ENCODE measurements at places on chromosomes 1 and 21. TPM values are rescaled to one million over a fixed set of nuclear protein-coding genes. Genes with fewer than 3 reads are reported as not detected.
A peak's percentile ranks its signal among the peaks of the same experiment; 100 is the strongest.

DNA sequence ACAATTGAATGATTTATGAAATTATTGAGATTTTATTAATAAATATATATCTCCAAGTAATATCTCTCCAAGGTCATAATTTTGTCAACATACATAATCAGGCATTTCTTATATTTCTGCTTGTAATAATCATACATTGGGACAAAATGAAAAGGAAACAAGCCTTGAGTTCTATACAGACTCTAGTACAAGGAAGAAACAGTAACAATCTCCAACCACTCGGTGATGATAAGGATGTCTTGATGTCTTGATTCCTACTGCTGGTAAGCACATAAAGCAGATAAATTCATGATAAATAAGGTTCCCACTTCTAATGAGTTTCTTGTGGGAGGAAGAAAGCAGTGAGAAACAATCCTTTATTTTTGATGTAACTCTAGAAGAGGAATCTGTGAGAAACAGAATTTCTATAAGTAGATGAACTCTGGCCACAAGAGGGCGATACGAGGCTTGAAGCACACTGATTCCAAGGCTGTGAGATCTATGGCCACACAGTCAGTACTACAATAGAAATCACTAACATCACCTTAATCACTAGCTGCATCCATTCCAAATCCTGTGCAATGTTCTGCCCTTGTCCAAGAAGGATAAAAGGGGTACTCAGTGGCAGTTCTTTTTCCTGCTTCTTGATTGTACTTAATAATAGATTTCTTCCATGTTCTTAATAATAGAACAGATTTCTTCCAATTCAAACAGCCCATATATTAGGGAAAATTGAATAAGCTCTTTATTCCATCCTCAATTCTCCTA lies 41.4 kb upstream of the LRRC8B start:
- no peaks in the 10 kb centered on the region for H3K4me1 ChIP-seq
- no peaks in the 10 kb centered on the region for H3K27me3 ChIP-seq
- peaks cover 2% of the 10 kb centered on the region for H3K36me3 ChIP-seq
- peak; percentile 78 for DNase-seq
- no peak overlapping the region for H3K4me3 ChIP-seq
- no peak overlapping the region for H3K27ac ChIP-seq

DNA sequence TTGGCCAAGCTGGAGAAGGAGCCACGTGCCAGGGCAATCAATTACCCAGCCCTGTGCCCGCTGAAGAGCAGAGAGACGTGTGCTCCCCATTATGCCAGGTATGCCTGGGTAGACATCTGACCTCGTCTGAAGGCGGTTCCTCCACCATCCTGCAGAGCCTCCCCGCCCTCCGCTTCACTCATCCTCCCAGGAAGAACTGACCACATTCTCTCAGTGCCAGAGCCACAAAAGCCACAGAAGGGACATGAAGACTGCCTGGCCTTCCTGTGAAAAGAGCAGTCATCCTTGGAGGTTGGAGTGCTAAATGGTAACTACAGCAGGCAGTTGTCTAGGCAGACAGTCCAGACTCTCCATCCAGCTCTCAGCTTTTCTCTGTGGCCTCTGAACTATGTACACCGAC lies 12.0 kb downstream of the SYT2 start:
- no peak overlapping the region for H3K27ac ChIP-seq
- H3K36me3 ChIP-seq: no peaks in the 10 kb centered on the region
- no peaks in the 10 kb centered on the region for H3K4me1 ChIP-seq
- H3K4me3 ChIP-seq: no peak overlapping the region
- peaks cover 68% of the 10 kb centered on the region for H3K27me3 ChIP-seq

DNA sequence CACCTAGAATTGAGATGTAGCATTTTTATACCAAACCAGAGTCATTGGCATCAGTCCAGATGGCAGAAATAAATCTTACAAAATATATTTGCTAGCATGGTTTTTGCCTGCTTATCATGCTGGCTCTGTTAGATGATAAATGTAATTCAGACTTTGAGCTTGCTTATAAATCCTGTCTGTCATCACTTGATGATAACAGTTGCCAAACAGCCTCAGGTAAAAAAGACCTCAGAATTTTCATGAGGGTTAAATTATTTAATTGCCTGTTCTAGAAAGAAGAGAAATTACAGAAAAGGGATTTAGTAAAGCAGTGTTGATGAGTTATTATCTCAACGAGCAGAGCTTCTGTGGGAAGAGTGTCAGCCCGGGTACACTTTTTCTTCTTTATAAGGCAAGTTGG lies 83.3 kb downstream of the FNBP1L start:
- no peaks in the 10 kb centered on the region for H3K4me1 ChIP-seq
- H3K36me3 ChIP-seq: peaks cover 20% of the 10 kb centered on the region
- no peak for DNase-seq
- no peaks in the 10 kb centered on the region for H3K27me3 ChIP-seq
- H3K4me3 ChIP-seq: no peak overlapping the region

DNA sequence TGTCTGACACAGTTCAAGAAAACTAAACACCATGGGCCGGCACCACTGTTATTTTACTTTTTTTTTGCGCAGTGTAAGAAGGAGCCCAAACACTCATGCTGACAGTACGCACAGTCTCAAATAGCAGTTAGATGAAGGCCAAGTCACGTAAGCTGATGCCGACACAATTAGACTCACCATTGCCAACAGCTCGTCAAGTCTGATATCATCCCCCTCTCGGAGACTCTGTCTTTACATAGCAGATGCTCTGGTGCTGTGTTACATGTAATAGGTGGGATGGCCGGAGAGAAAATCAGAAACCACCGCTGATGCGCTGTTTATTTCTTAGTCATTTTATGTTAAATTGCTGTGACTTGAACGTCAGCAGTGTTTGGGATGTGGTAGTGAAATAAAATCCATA lies 49.3 kb downstream of the TGFB2 start:
- DNase-seq: no peak
- H3K4me1 ChIP-seq: no peaks in the 10 kb centered on the region
- no peaks in the 10 kb centered on the region for H3K27me3 ChIP-seq
- peaks cover 2% of the 10 kb centered on the region for H3K36me3 ChIP-seq
- H3K27ac ChIP-seq: no peak overlapping the region

DNA sequence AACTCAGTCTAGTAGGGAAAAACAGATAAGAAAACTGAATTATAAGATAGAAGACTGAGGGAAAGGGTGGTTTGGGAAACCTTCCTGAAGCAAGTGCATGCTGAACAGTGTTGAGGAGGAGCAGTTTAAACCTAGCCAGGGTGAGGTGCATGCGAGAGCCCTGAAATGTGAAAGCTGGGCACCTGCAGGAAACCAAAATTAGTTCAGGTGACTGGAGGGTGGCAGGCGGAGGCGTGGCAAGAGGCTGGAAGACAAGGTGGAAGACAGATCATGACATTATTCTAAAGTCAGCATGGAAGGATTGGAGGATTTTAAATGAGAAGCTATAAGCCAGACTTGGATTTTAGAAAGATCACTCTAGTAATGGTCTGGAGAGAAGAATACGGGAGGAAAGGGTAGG lies 75.1 kb downstream of the CACNA1E start:
- H3K36me3 ChIP-seq: no peaks in the 10 kb centered on the region
- H3K27me3 ChIP-seq: peaks cover 4% of the 10 kb centered on the region
- H3K27ac ChIP-seq: no peak overlapping the region
- H3K4me3 ChIP-seq: no peak overlapping the region

DNA sequence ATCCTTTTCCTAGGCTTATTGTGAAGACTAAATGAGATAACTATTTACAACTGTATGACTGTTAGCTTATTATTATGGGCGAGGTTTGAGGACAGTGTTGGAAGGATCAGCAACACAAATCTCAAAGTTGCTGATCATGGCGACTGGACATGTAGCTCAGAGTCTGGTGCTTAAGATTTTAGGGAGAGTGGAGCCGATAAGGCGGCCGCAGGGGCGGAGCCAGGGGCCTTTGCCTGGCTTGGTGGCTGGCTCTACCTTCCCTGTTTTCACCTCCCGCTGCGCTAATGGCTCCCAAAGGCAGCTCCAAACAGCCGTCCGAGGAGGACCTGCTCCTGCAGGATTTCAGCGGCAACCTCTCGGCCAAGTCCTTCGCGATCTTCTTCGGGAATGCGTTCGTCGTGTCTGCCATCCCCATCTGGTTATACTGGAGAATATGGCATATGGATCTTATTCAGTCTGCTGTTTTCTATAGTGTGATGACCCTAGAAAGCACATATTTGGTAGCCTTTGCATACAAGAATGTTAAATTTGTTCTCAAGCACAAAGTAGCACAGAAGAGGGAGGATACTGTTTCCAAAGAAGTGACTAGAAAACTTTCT lies 45.5 kb downstream of the GIPC2 start:
- no peak for DNase-seq
- no peaks in the 10 kb centered on the region for H3K27me3 ChIP-seq
- no peak overlapping the region for H3K4me3 ChIP-seq
- H3K36me3 ChIP-seq: no peaks in the 10 kb centered on the region
- no peak overlapping the region for H3K27ac ChIP-seq
- H3K4me1 ChIP-seq: no peaks in the 10 kb centered on the region

Gene F13B
- total RNA-seq: not detected

GRCh38 chr1:113452921-113453770 lies 62.8 kb downstream of the MAGI3 start:
- H3K27ac ChIP-seq: no peak overlapping the region
- H3K27me3 ChIP-seq: no peaks in the 10 kb centered on the region
- no peak for DNase-seq
- H3K36me3 ChIP-seq: peaks cover 9% of the 10 kb centered on the region

Gene TMEM269
- total RNA-seq: 0.91 TPM

Gene CTSK
- 4.6 TPM for total RNA-seq

DNA sequence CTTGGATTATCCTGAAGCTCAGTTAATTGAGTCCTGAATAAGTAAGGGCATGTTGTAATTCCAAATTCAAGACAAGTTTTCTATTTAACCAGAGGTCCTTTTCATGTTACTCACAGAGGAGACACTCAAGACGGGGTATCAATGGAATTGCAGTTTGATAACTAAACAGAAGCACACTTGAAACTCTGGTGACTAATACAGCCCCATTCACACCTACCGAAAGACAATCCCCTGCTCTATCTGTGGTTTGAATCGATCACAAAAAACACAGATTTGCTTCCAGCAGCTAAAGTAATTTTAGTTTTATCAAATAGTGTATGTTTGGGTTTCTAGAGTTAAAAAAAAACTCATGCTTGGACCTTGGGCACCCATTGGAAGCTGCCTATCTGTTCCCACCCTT lies 60.4 kb downstream of the TEX35 start:
- peaks cover 6% of the 10 kb centered on the region for H3K4me1 ChIP-seq
- H3K4me3 ChIP-seq: no peak overlapping the region
- no peaks in the 10 kb centered on the region for H3K36me3 ChIP-seq
- H3K27ac ChIP-seq: no peak overlapping the region

Gene LRRC53
- not detected for total RNA-seq

DNA sequence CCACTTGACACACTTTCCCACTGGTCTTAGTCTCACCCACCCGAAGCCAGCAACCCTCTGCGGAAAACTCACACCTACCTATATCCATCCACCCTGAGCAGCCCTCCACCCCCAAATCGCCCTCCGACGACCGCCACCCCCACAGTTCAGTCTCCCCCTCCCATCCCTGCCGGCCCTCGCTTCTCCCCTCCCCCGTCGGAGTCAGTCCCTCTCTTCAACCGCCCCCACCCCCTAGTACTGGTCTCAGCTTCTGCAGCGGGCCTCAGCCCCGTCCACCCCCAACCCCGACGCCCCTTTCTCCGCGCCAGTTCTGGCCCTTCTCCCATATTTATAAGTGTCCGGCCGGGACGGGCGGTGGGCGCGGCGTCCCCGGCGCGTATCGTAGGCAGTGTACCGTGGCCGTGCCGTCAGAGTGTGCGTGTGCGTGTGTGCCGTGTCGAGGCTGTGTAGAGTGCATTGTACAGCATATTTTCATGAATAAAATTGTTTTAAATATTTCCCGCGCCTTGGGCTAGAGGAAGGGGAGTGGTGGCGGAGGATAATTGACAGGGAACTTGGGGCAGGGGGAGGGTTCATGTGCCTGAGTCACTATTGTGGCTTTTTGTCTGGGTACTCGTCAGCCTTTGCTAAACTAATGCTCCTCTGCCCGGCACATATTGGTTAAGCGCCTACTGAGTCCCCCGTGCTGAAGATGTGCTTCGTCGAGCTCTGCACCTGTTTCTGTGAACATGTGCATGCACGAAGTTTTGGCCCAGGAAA lies 22.0 kb downstream of the FOXO6 start:
- no peak overlapping the region for H3K27ac ChIP-seq
- H3K4me3 ChIP-seq: peak overlapping the region; percentile 79
- peaks cover 15% of the 10 kb centered on the region for H3K4me1 ChIP-seq

Gene FLG2
- total RNA-seq: not detected

DNA sequence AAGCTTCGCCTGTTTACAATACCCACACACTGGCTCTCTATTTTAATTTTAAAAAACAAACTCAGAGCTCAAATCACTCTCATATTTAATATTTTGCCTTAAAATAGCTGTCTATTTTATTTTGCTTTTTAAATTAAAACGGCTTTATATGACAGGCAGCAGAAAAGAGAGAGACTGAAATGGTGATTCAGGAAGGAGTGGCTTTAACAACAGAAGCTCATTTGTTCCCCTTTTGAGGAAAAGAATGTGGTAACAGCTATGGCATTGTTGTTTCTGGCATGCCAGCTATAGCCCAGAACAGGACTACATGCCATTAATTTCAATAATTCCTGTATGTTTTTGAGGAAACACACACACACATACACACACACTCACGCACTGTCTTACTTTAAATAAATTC lies 234.2 kb upstream of the PTBP2 start:
- DNase-seq: no peak
- no peak overlapping the region for H3K4me3 ChIP-seq
- no peaks in the 10 kb centered on the region for H3K27me3 ChIP-seq
- H3K36me3 ChIP-seq: no peaks in the 10 kb centered on the region
- H3K27ac ChIP-seq: no peak overlapping the region

DNA sequence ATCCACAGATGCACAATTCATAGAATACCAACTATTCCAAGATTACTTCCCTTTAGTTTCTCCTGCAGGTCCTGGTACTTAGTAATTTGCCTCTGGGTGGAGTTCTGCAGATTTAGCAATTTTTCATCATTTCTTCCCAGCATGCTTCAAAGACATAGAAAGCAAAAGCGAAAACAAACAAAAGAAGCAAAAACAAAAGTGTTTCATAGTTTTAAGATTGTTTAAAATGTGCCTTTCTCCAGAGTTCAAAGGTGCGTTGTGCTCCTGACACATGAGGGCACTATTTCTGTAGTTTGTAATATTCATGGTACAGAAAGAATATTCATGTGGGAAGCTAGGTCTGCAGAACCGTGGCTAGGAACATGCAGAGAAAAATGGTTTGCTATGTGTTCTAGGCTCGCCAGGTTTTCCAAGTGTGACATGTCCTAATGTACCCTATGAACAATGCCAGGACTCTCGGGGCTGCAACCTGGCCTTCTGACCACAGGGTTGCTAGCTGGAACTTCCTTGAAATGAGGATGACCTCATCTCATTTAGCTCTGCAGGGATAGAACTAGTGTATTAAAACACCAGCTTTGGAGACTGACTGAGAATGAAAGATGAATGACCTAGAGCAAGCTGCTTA lies 30.0 kb upstream of the RCSD1 start:
- no peak overlapping the region for H3K4me3 ChIP-seq
- H3K36me3 ChIP-seq: peaks cover 3% of the 10 kb centered on the region
- no peak for DNase-seq
- no peak overlapping the region for H3K27ac ChIP-seq
- H3K4me1 ChIP-seq: peaks cover 25% of the 10 kb centered on the region
